HFFc6 (cell line): ENCODE measurements at places on chromosomes 2 and 18.
A peak's percentile ranks its signal among the peaks of the same experiment; 100 is the strongest.

GRCh38 chr2:45649858-45650811 lies 1.3 kb upstream of the PRKCE start:
- DNase-seq = peak; percentile 42

- DNase-seq = peak; percentile 64
Observed at GRCh38 chr2:44136252-44136651, 32.4 kb upstream of the PPM1B start.

- no peak for DNase-seq
Observed at GRCh38 chr18:33937270-33937816, 287.4 kb downstream of the NOL4 start.

- DNase-seq = no peak
Observed at GRCh38 chr2:233084488-233084887, 24.3 kb downstream of the INPP5D start.

- no peak for DNase-seq
Observed at GRCh38 chr2:59167514-59167913, 926.4 kb upstream of the FANCL start.

GRCh38 chr2:241833101-241833663 lies 24.2 kb downstream of the NEU4 start:
- DNase-seq = peak; percentile 80

- DNase-seq = no peak
Observed at GRCh38 chr2:28754321-28754720, 2.7 kb downstream of the PPP1CB start.

GRCh38 chr2:8003462-8004075 lies 678.3 kb upstream of the ID2 start:
- peak; percentile 68 for DNase-seq

DNA sequence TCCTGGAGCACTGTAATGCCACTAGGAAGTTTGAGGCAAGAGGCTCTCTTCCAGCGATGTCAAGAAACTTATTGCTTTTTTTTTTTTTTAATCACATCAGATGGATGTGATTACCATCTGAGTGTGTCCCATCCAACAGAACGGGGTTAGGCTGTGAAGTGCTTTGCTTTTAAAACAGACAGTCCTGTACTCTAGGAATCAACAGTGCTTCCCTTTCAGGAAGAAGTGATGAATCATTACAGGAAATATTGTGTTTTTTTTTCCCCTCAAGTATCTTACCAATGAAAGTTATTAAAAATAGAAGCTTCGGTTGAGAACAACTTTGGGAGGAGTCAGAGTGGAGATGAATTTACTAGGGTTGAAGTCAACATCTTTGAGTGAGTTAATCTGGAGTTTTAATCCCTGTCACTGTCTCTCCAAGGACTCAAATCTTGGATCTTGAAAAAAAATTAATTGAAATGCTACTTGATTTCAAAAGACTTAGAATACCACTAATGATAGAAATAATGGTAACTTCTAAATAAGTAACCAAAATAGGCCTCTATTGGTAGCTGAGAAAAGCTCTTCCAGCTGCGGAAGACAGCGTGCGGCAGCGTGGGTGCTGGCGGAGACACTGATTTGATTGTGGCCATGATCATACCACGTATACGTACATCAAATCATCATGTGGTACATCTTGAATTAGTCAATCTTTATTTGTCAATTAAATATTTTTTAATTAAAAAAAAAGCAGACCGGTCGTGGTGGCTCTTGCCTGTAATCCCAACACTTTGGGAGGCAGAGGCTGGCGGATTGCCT lies 45.5 kb downstream of the GATA6 start:
- no peak for DNase-seq

GRCh38 chr2:240728827-240729226 lies 37.2 kb downstream of the AQP12A start:
- DNase-seq = peak; percentile 7

DNA sequence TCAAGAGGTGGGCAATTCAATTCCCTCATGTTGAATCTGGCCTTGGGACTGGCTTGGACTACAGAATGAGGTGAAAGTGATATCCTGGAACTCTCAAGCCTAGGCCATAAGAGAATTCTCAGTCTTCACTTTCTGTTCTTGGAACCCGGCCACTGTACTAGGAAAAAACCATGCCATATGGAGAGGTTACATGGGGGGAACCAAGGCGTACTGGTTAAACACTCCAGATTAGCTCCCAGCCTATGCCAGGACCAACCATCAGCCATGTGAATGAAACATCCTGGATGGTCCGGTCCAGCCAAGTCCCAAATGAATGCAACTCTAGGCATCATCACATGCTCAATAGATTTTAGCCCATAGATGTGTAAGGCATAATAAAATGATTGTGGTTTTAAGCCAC lies 56.4 kb downstream of the ZNF385B start:
- DNase-seq = no peak

DNA sequence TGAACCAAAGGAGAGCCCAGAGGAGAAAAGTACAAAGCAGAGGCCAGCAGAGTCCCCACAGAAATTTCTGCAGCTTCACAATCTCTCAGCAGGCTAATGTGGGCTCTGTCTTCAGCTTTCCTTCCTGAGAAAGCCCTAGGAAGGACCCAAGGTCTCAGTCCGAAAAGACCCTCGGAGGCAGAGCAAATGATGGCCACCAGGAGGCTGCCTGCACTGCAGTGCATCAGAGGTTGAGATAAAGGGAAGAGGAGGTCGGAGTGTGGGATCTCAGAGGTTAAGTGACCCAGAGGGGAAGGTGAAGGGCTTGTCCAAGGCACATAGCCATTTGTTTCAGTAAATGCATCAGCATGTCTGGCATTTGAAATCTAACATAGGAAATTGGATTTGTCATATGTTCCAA lies 299.1 kb upstream of the SLC14A2 start:
- DNase-seq = no peak

DNA sequence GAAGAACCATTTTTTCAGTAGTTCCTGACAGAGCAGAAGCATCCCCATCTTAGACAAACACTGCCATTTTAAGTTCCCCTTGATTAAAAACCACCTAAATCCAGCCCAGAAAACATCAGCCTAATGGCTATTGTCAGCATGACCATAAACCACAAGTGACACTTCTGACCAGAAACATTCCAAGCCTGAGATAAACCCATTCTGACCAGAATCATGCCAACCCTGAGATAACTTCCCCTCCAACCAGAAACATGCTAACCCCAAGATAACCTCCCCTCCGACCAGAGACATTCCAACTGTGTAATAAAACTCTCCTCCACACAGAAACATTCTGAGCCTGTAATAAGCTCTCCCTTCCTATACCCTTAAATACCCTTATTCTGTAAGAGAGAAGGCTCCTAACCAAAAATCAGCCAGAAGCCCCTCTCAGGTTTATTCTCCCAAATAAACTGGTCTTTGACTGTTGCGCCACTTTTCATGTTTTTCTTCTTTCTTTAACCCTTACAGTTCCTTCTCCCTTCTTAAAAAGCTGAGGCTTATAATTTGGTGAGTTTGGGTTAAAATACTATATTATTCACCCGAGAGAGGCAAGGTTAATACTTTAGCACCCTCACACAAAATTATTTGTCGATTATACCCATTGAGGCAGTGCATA lies 149.7 kb downstream of the HNMT start:
- no peak for DNase-seq

- no peak for DNase-seq
Observed at GRCh38 chr18:2956056-2956455, 56.9 kb downstream of the LPIN2 start.

DNA sequence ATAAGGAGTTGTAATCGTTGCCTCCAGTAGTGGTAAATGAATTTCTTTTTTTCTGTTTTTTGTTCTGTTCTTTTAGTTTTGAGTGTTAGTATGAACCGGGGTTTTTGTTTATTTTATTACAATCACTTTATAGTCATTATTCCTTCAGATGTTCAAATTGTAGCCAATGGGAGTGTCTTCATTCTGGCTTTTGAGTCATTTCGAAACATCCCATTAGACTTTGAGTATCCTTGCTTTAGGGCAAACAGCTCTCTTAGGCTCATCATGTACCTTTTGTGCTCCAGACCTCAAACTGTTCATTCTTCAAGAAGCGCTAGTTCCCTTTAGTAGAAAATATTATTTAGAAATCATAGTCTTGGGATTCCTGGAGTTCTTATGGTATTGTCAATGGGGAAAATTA lies 54.2 kb upstream of the PAX3 start:
- no peak for DNase-seq

- DNase-seq = peak; percentile 44
Observed at GRCh38 chr18:24876266-24876665, 415.8 kb downstream of the HRH4 start.

GRCh38 chr2:221314786-221315185 lies 257.3 kb downstream of the EPHA4 start:
- DNase-seq = no peak

GRCh38 chr2:41872646-41873045 lies 175.2 kb upstream of the PKDCC start:
- no peak for DNase-seq

- DNase-seq = no peak
Observed at GRCh38 chr2:207390302-207391095, 139.3 kb upstream of the CREB1 start.

GRCh38 chr2:200359552-200359951 lies 53.1 kb downstream of the SPATS2L start:
- no peak for DNase-seq

GRCh38 chr2:139850254-139850890 lies 1070.2 kb upstream of the NXPH2 start:
- DNase-seq = no peak

GRCh38 chr2:203936535-203936934 lies at the start of gene ICOS:
TSS of gene ICOS (plus strand) at chr2:203936763. CDS start at chr2:203936815, 52 bp downstream.
- no peak for DNase-seq

GRCh38 chr2:38648107-38648761 lies 17.7 kb upstream of the GALM start:
- DNase-seq = no peak

- no peak for DNase-seq
Observed at GRCh38 chr2:237195396-237196120, 109.9 kb downstream of the COPS8 start.

DNA sequence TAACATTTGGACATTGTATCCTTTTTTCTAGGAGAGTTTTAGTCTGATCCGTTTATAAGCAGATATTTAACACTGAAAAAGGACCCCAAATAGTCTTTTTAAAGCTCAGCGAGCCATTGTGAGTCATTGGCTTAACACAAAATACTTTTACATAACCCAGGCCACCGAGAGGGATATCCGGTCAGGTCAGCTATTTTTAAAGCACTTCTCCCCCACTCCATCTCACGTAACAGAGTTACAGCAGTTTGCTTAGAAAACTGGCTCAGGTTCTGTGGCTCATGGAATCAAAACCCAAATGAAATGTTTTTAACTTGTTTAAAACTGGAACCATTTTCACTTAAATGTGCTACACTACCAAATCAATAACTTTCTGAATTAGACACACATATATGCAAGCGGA lies 23.9 kb downstream of the COL4A3 start:
- DNase-seq = peak; percentile 33

- DNase-seq = no peak
Observed at GRCh38 chr2:215811003-215811402, 202.3 kb downstream of the MREG start.

- DNase-seq = no peak
Observed at GRCh38 chr2:96240341-96241038, 25.3 kb downstream of the TMEM127 start.

DNA sequence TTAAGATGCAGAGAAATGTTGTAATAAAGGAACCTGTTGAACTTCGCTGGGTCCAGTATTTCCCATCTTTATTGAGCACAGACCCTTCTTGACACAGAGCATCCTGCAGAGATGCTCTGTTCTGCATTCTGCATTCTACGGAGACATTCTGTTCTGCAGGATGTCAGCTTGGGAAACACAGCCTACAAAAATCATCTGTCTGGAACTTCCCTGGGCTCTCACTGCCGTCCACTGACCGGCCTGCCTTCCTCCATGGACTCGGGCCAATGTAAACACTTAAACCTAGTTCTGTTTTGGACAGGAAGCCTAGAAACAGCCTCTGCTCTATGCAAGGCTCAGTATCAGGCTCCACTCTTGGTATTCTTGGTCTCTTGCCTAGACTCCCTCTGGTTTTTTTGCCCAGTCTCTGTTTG lies 90.0 kb upstream of the PPP1CB start:
- peak; percentile 70 for DNase-seq

- peak; percentile 85 for DNase-seq
Observed at GRCh38 chr2:189674374-189675112, at the start of gene ANKAR. TSS of gene ANKAR (plus strand) at chr2:189674670. CDS start at chr2:189676491, 1,821 bp downstream.

- no peak for DNase-seq
Observed at GRCh38 chr2:160963957-160964356, 196.3 kb upstream of the TANK start.

DNA sequence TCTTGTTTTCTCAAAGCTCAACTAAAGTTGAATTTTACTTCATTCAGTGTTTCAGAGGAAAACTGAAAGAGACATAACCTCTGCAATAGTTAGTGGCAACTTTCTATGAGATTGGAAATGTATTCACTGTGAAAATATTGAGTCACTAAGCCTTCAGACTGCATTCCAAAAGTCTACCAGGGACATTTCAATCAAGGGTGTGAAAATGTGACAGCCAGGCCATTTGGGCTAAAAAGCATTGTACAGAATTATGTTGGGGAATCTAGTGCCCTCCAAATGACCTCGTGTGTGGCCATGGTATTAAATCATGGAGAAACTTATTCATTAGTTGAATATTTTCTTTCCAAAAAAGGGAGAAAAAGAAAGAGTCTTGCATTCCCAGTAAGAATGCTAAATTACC lies 251.9 kb downstream of the GRB14 start:
- DNase-seq = no peak

GRCh38 chr2:241673797-241674725 lies 12.6 kb downstream of the DTYMK start:
- DNase-seq = no peak

GRCh38 chr2:31318361-31319336 lies 84.7 kb downstream of the EHD3 start:
- DNase-seq = peak; percentile 67

DNA sequence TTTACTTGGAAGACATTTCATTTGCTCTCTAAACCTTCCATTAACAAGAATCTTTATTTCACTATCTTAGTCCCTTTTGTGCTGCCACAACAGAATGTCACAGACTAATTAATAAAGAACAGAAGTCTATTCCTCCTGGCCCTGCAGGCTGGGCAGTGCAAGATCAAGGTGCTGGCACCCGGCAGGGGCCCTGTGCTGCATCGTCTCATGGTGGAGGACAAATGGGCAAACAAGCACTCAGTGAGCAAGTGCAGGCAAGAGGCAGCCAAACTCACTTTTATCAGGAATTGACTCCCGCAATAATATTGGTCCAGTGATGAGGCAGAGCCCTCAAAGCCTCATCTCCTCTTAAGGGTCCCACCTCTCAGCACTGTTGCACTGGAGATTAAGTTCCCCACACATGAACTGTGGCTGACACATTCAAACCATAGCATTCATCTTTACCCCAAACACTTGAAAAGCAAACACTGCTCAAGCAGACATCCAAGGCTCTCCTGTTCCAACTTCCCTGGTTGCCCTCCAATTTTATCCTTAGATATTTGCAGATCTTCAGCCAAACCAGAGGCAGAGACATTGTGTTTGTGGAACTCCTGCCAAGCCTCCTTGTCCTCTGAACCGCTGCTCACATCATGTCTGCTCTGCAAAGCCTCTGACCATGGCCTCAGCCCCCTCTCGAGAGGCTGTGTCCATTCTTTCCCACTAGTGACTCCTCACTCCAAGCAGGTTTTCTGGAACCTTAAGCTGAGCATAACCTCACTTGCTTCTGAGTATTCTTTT lies 404.4 kb upstream of the SOX11 start:
- DNase-seq = no peak

- no peak for DNase-seq
Observed at GRCh38 chr2:200492656-200493055, 17.2 kb downstream of the KCTD18 start.
